Muscle of leg (tissue), 16 donors: ENCODE measurements at places on chromosomes 4 and X. TPM values are rescaled to one million over a fixed set of nuclear protein-coding genes. Genes with fewer than 3 reads are reported as not detected.

DNA sequence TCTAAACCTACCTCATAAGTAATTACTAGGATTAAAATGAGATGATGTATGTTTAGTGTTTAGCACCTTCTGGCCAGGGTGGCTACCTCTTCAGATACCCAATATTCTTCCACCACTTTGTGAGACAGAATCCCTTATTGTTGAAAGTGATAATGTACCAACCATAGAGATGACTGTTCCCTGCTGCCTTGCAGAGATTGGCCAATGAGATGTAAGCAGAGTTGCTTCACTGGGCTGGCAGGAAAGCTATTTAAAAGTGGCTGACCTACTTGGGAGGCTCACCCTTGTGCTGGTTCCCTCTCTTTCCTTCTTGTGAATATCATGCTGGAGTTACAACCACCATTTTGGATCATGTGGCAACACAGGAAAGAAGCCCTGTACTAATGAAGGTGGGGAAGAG is 58.9 kb downstream of the TMEM154 start:
- H3K4me1 ChIP-seq: no peaks in the 10 kb centered on the region
- H3K36me3 ChIP-seq: no peaks in the 10 kb centered on the region
- peaks cover 5% of the 10 kb centered on the region for H3K27me3 ChIP-seq
- H3K27ac ChIP-seq: no peak overlapping the region

- H3K27me3 ChIP-seq: no peaks in the 10 kb centered on the region
- H3K36me3 ChIP-seq: peaks cover 2% of the 10 kb centered on the region
- H3K4me3 ChIP-seq: no peak overlapping the region
- H3K4me1 ChIP-seq: no peaks in the 10 kb centered on the region
Observed at GRCh38 chr4:94653984-94654609, 103.7 kb upstream of the BMPR1B start.

DNA sequence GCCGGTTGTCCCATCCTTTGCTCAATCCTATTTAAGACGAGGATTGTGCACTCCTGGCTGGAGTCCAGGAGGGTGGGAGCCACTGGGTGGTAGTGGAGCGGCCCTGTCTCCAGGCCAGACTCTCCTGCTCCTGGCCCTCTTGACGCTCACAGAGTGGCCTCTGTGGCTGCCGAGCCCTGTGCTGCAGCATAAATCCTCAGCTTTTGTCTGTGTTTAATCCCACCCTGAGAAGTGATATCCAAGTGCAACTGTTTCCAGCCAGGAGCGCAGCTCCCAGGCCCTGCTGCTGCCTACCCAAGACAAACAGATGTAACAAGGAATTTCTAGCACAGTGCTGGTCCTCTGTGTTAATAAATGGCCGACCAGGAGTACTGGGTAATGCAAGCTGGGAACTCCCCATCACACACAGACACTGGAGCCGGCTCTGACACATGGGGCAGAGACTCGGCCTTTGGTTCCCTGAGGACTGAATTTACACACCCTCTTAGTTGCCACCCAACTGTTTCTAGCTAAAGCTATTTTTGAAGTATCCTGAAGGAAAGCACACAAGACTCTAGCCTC is 85.3 kb downstream of the GATB start:
- peak overlapping the region; percentile 56 for H3K27ac ChIP-seq
- H3K4me3 ChIP-seq: no peak overlapping the region
- DNase-seq: peak; percentile 56
- H3K36me3 ChIP-seq: peaks cover 8% of the 10 kb centered on the region
- no peaks in the 10 kb centered on the region for H3K27me3 ChIP-seq
- H3K4me1 ChIP-seq: peaks cover 34% of the 10 kb centered on the region

GRCh38 chrX:146241902-146242301 is 424.3 kb downstream of the SLITRK2 start:
- no peak overlapping the region for H3K4me3 ChIP-seq
- H3K36me3 ChIP-seq: no peaks in the 10 kb centered on the region
- no peak overlapping the region for H3K27ac ChIP-seq
- no peak for DNase-seq
- no peaks in the 10 kb centered on the region for H3K27me3 ChIP-seq

Gene DDIT4L
- 30.0 TPM for total RNA-seq

Gene EVC
- 18.6 TPM for total RNA-seq

Gene FAM149A
- 9.4 TPM for total RNA-seq
